ENCODE measurements at places on chromosomes 13 and 19.

- DNase-seq: peak; percentile 94
Observed at GRCh38 chr19:36014012-36014924, at the start of gene ALKBH6. ALKBH6 (minus strand) TSS chr19:36014213; CDS start chr19:36013397, 816 bp downstream.

- DNase-seq: no peak
Observed at GRCh38 chr19:35055715-35056179, 14.2 kb downstream of the HPN start.

GRCh38 chr19:16608290-16608739 lies 19.7 kb downstream of the MED26 start:
- peak; percentile 89 for DNase-seq

DNA sequence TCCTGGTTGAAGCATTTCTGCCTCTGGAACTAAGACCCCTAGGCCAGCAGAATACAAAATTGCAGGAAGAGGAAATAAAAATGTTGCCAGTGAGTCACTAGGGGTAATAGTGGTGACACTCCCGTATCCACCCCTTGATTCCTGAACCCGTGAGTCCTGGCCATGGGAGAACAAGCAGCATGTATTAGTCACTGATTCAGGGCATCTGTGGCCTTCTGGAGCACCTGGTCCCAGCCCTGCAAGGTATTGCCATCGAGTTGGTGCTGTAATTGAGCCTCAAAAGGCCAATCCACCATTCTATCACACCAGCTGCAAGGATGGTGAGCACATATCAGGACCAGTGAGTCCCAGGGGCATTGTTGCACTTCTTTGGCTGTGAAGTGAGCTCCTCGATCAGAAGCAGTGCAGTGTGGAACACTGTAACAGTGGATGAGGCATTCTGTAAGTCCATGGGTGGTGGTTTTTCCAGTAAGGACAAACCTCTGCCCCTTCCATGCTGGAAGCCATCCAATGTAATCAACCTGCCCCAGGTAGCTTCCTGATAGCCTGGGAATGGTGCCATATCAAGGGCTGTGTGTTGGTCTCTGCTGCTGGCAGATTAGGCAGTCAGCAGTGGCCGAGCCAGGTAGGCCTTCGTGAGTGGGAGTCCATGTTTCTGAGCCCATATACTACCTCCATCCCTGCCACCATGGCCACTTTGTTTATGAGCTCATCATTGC lies 39.6 kb downstream of the C1QTNF9 start:
- no peak for DNase-seq

- DNase-seq: no peak
Observed at GRCh38 chr13:74316547-74316946, 182.3 kb upstream of the KLF12 start.

DNA sequence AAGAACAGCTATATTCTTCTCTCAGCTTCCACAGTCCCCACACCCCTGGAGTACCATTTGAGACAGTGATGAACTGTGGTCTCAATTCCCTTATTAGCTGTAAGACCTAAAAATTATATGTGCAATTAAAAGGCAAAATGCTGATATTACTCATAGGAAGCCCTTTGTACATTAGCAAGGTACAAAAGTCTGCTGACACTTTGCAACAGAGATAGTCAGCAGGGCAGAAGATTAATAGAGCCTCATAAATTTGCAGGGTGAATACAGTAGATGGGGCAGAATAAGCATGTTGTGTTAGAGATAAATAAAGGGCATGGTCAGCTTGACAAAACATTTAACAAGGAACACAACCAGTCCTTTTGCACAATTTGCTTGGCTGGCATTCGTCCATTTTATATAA lies 210.0 kb upstream of the OBI1 start:
- no peak for DNase-seq

All from skeletal muscle cell (primary cell).